ENCODE measurements at places on chromosomes 6 and 20. TPM values are rescaled to one million over a fixed set of nuclear protein-coding genes. Genes with fewer than 3 reads are reported as not detected.

DNA sequence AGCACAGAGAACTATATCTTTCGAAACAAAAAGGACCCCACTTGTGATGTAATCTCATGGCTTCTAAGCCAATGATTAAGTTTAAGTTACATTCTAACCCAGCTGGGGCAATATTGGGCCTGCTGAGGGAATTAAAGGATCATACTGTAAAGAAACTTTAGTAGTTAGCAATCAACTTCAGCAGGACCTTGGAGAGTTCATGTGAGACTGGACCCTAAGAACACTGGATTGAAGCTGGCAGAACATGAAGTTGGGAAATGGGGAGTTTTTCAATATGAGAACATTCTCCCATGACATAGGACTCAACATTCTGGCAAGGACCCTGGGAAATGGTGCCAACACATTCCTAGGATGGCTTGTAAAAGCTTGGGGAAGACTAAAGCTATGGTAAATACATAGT, 516.2 kb downstream of the PKHD1 start:
- no peak for DNase-seq

DNA sequence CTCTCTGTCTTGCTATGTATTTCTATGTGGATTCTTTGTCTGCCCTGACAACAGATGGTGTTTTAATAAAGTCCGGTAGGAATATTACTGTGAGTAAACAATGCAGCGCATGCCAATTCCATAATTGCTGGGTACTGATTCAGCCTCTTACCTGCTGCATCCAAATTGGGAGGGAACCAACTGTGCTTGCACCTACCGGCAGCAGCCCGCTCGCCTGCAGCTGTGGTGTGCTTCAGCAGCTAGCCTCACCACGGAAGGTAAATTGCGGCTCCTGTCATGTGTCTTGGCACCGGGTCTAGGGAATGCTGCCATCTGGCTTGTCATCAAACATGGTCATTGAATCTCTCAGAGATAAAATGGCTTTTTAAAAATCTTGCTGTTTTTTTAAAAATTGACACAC, 704.8 kb upstream of the SLC35B3 start:
- DNase-seq = no peak

DNA sequence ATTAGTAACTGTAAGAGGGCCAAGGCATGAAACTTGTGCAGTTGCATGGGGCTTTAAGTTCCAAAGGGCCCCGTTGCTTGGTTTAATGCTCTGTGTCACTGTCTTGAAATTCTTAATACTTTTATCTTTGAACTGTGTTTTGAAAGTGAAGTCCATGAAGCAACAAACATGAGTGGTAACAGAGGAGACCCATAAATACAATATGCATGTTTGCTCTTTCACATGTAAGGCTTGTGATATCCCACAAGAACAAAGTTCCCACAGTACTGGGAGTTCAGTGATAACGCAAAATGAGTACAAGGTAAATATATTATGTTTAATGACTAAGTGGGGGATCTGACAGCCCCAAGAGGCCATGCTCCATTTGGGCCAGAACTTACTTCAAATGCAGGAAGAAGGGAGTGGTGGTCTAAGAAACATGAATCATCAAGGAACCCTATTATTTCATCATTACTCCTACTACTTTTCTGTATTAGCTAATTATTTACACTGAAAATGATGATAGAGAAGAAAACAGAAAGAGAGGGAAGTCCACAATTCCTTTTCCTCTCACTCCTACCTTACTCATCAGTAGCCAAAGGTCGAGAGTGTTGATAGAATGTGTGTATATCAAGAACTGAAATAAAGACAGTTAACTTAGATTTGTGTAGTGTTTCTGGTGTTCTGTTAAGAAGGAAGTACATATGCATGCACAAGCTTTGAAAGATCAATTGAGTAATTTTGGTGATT, 157.3 kb downstream of the PHF3 start:
- no peak for DNase-seq

DNA sequence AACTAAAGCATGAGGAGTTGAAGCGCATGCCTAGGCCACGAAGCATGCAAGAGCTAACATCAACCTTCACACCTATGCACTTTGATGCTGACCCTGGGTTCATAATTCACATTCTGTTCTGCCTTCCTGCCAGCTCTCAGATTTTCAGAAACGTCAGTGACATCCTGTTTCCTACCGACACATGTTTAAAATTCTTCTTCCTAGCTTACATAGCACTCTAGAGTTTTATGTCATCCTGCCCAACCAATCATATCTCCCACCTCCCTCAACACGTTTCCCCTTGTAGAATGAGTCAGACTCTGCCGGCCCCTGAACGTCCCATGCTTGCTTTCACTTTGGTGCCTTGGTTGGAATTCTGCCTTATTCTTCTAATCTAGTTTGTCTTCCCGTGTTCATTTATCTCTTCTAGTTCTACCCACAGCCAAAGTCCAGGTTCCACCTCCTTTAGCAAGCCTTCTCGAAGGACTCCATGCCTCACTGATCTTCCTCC, 97.2 kb upstream of the MAP7 start:
- peak; percentile 28 for DNase-seq

GRCh38 chr6:77038807-77039206, 424.5 kb downstream of the HTR1B start:
- no peak for DNase-seq

DNA sequence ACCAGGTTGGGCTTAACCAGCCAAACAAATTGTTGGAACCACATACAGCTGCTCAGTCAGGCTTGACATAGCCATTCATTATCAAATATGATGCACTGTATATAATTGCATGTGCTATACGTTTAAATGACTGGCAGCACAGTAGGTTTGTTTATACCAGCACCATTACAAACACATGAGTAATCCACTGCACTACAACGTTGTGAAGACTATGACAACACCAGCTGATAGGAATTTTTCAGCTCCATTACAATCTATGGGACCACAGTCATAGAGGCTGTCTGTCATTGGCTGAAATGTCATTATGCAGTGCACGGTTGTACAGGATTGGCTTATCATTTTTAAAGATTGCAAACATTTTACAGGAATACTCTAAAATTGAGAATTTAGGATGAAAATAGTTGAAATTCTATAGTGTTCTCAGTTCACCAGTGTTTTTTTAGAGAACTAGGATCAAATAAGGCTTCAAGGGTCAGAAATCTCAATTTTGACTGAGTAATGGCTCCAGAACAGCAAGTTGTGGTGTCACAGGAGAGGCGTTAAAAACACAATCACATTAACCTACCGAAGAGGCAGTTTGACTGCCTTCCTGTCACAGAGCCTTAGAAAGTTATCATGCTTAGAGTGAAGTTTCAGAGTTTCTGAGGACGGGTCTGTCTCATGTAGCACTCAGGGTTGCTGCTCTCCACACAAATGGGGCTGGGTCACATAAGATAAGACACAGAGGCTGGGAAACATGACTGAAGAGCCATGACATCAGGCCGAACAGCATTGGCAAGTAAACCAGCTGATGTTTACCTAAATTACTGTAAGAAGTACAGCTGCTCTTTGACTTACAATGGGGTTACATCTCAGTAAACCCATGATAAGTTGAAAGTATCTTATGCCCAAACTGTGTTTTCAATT, 60.7 kb upstream of the SMLR1 start:
- no peak for DNase-seq

DNA sequence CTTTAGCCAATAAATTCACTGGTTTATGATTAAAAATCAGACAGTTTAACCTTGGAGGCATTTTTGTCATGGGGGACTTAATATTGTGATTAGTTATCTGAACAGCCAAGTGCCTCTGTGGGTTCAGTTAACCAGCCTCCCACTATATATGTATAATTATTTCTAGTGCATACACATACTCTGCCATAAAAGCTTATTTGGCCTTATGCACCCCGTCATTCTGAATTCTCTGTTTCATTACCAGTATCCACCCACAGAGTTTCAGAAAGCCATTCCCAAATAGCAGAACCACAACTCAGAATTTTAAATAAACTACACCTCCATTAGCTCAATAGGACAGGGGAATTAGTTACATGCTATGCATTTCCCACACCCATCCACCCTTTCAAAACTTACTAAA, 279.7 kb downstream of the ZFAND3 start:
- DNase-seq = no peak

- no peak for DNase-seq
These were observed 279.4 kb upstream of the SPTLC3 start for GRCh38 chr20:12729326-12729725.

DNA sequence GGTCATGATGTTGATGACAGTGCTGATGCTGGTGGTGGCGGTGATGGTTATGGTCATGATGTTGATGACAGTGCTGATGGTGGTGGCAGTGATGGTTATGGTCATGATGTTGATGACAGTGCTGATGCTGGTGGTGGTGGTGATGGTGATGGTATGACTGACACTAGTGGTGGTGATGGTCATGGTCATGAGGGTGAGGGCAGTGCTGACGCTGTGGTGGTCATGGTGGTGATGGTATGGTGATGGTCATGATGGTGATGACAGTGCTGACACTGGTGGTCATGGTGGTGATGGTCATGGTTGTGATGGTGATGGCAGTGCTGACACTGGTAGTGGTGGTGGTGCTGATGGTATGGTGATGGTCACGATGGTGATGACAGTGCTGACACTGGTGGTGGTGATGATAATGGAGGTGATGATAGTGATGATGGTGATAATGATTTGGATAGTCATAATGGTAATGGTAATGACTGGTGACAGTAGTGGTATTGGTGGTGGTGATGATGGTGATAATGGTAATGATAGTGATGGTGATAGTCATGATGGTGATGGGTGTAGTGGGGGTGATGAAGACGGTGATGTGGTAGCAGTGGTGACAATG, 206.2 kb downstream of the CDH4 start:
- DNase-seq = no peak

DNA sequence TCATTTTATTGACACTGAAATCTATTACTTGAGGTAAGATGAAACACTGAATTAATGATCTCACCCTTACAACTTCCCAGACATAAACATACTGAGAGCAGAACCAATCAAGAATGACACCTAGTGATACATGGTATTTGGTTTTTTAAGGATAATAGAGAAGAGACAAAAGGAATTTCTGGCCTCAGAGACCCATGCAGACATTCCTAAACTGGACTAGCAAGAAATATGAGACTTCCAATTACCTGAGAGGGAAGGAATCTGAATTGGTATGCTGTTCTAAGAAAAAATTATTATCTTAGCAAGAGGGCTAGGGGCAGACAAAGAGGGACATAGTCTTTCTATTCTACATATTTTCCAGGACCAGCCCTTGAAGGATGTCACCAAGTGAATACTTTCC, 141.1 kb downstream of the BMP5 start:
- no peak for DNase-seq

- DNase-seq = no peak
These were observed 52.5 kb downstream of the SSR1 start for GRCh38 chr6:7260291-7261031.

DNA sequence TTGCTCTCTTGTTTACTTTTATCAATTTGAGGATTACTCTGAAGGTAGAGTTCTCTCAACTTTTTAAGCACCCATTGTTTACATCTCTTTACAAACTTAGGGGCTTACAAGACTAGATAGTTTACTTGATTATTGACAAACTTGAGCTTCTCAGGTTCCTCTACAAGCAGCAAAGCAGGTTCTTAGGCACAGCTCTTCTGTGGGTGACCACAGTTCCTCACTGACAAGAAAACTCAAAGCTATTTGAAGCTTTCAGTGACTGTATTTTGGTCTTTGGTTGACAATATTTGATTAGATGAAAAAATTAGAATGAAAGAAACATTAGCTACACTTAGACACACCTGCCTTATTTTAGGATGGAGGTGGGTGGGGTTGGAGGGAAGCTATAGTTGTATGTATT, 327.3 kb upstream of the RUNX2 start:
- DNase-seq = no peak

GRCh38 chr20:54257071-54257816, 49.4 kb downstream of the PFDN4 start:
- no peak for DNase-seq

GRCh38 chr6:154249499-154250298, 106.9 kb downstream of the IPCEF1 start:
- DNase-seq = no peak

GRCh38 chr6:17494177-17494576, 100.8 kb downstream of the CAP2 start:
- DNase-seq = no peak

DNA sequence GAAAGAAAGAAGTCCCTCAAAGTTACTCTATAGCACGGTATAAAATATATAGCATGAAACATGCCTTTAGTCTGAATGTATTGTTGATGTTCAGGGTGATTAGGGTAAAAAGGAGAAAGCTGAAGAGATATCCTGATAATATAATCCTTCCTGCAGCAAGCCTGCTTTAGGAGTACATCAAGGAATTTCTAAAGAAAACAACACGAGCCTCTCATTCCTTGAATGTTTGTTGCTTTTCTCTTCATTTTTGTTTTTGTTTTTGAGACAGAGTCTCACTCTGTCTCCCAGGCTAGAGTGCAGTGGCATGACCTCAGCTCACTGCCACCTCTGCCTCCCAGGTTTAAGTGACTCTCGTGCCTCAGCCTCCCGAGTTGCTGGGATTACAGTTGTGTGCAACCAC, 79.1 kb downstream of the CD164 start:
- no peak for DNase-seq

- DNase-seq = no peak
These were observed 52.2 kb downstream of the JARID2 start for GRCh38 chr6:15297895-15298590.

GRCh38 chr20:15767999-15768741, 805.1 kb downstream of the KIF16B start:
- no peak for DNase-seq

- no peak for DNase-seq
These were observed 29.8 kb downstream of the ANKEF1 start for GRCh38 chr20:10064611-10065010.

GRCh38 chr6:25165177-25165576, 114.0 kb upstream of the CARMIL1 start:
- no peak for DNase-seq

- DNase-seq = no peak
These were observed 74.9 kb downstream of the NCOA3 start for GRCh38 chr20:47576516-47577033.

DNA sequence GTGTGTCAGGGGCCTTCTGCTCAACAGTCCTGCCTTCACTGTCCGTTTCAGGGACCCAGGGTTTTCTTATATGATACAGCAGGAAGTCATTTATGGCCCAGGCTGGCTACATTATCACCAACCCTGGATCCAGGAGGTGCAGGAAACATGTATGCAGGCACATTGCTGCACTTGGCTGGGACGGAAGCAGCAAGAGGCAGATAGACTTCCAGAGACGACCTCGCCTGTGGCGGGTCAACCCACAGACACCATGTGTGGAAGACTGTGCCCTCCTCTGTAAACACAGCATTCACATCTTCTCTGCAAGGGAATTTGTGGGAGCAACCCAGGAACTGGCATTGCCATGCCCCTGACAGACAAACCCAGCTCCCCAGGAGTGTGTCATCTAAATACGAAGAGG, 43.7 kb downstream of the TBC1D7 start:
- no peak for DNase-seq

DNA sequence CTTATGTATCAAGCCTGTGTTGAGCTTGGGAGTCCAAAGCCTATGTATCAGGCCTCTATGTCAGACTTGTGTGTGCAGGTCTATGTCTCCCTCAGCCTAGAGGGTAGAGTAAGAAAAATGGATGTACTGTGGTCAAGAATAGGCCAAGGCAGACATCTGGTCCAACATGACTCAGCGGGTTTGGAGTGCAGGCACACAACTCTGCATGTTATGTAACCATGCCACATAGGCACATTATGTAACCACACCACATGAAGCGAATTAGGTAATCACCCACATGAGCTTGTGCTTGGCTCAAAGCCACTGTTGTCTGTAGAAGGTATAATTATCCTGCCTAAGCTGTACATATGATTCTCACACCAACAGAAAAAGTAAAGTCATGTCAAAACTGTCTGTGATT, 1190.5 kb upstream of the EYS start:
- no peak for DNase-seq

RIN2 gene
- total RNA-seq = 0.08 TPM

SLC16A10 gene
- total RNA-seq = 4.1 TPM

ABRACL gene
- 191 TPM for total RNA-seq

TRIM40 gene
- total RNA-seq = not detected

GPX5 gene
- total RNA-seq = not detected

PTGIS gene
- 2.4 TPM for total RNA-seq
